Chondrocyte (in vitro differentiated cells): ENCODE measurements at places on chromosomes 3 and 15. TPM values are rescaled to one million over a fixed set of nuclear protein-coding genes. Genes with fewer than 3 reads are reported as not detected.

PPP2R3A gene
- total RNA-seq: 14.7 to 20.6 TPM (median 14.8 TPM) in 3 replicates

GRCh38 chr3:101720851-101721840 is 3.3 kb upstream of the CEP97 start:
- H3K27ac ChIP-seq: no peak overlapping the region
- H3K4me1 ChIP-seq: peaks cover 16% of the 10 kb centered on the region
- H3K27me3 ChIP-seq: no peaks in the 10 kb centered on the region

GRCh38 chr3:57637391-57637790 is 40.2 kb upstream of the ARF4 start:
- no peaks in the 10 kb centered on the region for H3K27me3 ChIP-seq
- H3K4me1 ChIP-seq: no peaks in the 10 kb centered on the region
- no peak overlapping the region for H3K4me3 ChIP-seq
- peaks cover 23% of the 10 kb centered on the region for H3K36me3 ChIP-seq

- no peaks in the 10 kb centered on the region for H3K27me3 ChIP-seq
- DNase-seq: no peak
- H3K4me3 ChIP-seq: no peak overlapping the region
- peaks cover 26% of the 10 kb centered on the region for H3K36me3 ChIP-seq
- H3K4me1 ChIP-seq: peaks cover 86% of the 10 kb centered on the region
- H3K27ac ChIP-seq: peak overlapping the region; percentile 78
These were observed 78.1 kb downstream of the COL8A1 start for GRCh38 chr3:99716463-99716995.
